Muscle of back (tissue), 13 donors: ENCODE measurements at places on chromosomes 5 and 9. TPM values are rescaled to one million over a fixed set of nuclear protein-coding genes. Genes with fewer than 3 reads are reported as not detected.

Gene PRR7
- polyA plus RNA-seq, result 0.88 TPM

Gene RNF145
- polyA plus RNA-seq, result 44.3 TPM

Gene BRD3
- polyA plus RNA-seq, result 54.3 TPM

Gene SLC4A9
- not detected for polyA plus RNA-seq

Gene MRPS30
- 40.1 TPM for polyA plus RNA-seq

Gene TAF1L
- 0.05 TPM for polyA plus RNA-seq

Gene CCL27
- polyA plus RNA-seq, result 0.81 TPM

Gene CKMT2
- polyA plus RNA-seq, result 73.2 TPM

Gene SLC45A2
- polyA plus RNA-seq, result 0.13 TPM

Gene TAF11L2
- polyA plus RNA-seq, result not detected

Gene NUTM2G
- 0.38 TPM for polyA plus RNA-seq

Gene CLTB
- 48.1 TPM for polyA plus RNA-seq

Gene WNT8A
- not detected for polyA plus RNA-seq

- DNase-seq, result no peak
Measured at GRCh38 chr9:130207241-130207992, 35.2 kb downstream of the NCS1 start.

DNA sequence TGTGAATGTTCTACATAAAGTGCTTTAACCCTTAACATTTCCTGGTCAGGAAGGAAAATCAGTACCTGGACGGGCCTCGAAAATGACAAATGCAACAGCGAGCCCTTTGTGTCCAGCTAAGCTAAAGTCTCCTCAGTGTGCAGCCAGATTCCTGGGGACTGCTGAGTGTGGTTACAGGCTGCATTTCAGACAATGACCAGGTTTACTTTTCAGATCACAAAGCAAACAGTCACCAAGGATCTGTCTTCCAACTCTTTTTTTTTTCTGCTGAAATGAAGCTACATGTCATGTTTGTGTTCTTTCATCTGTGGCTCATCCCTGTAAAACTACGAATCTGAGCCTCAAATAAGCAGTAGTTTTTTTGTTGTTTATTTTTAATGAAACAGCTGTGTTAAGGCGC lies 20.8 kb downstream of the SLC46A2 start:
- no peak for DNase-seq

DNA sequence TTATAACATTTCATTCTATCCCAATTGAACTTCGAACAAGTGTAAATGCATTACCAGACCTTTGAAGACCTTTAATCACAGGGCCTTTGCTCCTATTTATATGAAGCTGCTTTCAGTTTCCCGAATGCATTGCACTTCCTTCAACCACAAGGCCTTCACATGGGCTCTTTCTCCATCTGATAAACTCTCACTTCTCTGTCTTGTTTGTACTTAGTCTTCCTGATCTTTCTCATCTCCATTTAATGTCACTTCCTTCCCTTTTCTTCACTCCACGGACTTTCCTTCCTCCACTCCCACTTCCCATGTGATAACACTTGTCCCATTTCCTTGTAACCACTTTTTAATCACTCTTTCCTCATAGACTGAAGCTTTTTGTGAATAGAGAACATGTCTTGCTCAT lies 74.3 kb upstream of the TNC start:
- no peak for DNase-seq

DNA sequence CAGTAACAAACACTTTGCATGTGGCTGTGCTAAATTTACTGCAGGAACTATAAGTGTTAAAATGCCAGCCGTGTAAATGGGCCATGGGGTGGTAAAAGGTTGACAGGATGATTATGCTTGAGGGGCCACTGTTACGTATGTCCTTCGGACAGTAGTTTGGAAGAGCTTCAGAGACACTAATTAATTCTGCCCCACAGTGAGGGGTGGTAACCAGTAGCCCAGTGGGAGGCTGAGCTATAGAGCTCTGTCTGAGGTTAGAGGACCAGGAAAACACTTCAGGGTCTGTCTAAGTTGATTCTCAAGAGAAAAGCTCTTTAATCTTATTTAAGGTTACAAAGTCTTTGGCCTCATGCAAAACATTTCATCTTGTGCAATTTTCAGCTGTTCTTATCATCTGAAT lies 176.6 kb downstream of the DMRTA1 start:
- DNase-seq, result no peak

DNA sequence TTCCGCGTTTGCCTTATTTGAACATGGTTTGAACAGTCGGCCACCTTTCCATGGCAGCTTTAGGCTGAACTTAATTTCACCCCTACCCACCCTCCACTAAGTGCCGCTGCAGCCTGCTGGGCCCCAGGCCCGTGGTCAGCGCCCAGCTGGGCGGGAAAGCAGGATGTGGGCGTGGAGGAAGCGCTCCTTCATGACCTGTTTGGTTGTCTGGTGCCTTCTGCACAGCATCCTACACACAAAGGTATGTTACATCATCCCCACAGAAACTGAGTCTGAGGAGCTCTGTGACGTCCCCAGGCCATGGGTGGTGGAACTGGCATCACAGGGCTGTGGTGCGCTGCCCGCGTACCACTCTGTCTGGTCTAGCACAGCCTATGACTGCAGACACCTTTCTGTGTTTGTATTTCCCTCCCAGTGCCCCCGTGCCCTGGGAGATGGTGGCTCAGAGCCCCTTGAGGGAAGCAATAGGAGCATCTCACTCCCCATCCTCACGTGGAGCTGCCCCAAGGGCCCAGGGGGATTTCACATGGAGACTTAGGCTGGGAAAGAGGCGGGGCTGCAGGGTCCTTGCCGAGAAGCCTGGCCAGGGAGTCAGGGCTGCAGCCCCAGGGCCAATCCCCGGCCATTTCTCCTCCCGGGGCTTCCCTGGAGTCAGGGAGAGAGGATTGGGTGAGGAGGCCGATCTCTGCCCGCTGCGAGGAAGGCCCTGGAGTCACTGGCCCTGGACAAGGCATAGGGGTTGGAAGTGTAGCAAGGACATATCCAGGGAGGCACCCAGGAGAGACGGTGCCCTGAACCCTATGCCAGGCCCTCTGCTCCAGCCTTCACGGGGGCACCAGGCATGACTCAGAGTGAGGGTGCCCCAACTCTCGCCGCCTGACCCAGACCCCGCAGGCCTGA lies 37.5 kb upstream of the SUSD3 start:
- peak; percentile 27 for DNase-seq

DNA sequence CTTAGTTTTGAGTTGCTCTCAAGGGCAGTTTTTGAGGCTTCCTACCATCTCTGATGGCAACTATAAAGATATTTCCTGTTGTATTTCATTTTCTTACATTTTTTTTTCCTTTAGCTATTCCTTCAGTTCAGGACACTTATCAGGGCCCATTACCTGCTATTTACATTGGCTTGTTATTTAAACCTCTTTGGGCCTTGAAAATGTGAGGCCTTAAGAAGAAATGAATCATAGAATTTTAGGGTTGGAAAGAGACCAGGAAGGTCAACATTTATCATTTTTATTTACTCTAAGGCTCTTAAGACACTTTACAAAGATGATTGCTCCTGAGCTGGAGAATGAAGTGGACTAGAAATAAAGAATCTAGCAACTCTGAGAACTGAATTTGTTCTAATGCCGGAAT lies 335.2 kb downstream of the DTWD2 start:
- peak; percentile 10 for DNase-seq

DNA sequence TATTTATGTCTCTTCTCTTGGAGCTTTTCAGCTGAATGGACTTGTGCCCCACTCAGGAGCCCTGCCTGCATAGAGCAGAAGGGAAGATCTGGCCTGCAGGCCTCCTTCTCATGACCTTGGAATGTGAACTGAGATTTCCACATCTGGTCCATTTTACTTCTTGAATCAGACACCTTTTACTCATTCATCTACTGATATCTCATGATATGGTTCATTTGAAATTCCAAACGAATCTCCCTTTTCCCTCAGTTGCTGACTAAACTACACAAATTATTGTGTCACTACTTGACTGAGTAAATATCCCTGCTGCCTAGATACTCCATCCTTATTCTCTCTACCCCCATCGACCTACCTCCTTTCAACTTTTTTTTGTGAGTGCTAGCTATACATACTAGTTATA lies 138.7 kb downstream of the PLCXD3 start:
- DNase-seq, result no peak

DNA sequence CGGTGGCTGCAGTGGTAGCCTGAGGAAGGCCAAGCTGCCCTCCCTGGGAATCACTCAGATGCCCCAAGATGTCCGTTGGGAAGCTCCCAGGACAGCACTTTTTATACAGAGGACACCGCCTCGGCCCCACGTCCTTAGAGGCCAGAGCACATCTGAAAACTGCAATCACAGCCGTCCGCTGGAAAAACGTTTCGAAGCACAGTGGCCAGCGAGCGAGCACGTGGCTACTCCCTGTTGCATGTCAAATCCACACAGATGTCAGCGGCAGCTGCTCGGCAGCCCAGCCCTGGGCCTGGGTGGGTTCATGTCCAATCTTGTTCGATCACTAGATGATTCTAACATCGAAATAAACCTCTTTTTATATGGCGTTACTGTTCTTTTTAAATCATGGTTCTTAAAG lies 8.9 kb downstream of the PPP1R26 start:
- DNase-seq, result no peak

GRCh38 chr5:161299053-161299452 lies 247.5 kb downstream of the GABRB2 start:
- DNase-seq, result no peak

DNA sequence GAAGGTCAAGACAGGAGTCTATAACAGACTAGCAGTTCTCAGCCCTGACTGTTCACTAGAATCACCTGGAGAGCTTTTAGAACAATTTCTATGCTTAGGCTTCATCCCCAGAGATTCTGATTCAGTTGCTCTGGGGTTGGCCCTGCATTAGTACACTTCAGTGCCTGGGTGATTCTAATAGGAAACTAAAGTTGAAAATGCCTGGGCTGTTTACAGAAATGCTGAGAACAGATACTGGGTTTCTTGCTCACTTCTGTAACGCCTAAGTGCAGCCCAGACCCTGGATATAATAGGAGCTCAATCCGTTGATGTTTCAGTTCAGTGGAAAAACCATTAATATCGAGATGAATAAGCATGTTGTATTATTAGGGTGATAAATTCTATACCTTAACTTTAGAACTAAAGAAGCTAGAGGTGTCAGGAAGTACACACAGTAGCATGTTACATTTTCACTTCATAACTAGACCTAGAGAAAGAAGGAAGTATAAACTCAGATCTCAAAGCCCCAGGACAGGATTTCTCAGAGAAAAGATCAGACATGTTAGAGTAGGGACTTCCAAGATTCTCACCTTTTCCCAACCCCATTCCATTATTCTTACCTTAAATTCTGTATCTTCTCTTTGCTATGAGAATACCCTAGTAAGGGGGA lies 20.4 kb downstream of the HAVCR2 start:
- DNase-seq, result no peak

GRCh38 chr5:52065182-52065581 lies 681.9 kb downstream of the ISL1 start:
- DNase-seq, result no peak

DNA sequence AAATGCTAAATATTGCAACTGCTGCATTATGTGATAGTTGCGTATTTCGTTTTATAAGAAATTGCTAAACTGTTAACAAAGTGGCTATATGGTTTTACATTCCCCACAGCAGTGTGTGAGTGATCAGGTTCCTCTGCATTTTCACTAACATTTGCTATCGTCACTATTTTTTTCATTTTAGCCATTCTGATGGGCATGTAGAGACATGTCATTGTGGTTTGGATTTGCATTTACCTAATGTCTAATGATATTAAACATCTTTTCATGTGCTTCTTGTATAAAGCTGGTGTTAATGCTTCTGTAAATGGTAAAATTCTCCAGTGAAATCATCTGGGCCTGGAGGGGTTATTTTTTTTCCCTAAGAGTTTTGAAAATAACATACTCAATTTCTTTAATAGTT lies 61.6 kb downstream of the ERCC6L2 start:
- DNase-seq, result no peak

- DNase-seq, result no peak
Measured at GRCh38 chr5:95068289-95068910, 216.5 kb downstream of the MCTP1 start.

DNA sequence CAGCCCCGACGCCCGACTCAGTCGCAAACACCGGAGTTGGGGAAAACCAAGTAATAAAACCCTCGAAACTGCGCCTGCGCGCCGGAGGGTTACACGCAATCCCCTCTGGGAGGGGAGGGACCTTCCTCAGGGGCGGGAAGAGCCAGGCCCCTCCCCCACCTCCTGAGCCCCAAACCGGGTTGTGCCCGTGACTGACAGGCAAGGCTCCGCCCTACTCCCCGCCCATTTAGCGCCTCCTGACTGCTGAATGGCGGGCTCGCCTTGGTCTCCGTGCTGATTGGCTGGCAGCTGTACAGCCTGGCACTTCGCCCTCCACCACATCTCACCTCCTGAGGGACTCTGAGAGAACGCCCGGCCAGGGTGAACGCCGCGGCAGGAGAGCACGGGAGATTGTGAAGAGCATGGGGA lies at the start of gene PRDM9:
Gene PRDM9 (plus strand): TSS at position 332 of the 408 bp plus-strand sequence. CDS start 1,425 bp downstream, outside the sequence.
- DNase-seq, result peak; percentile 61

GRCh38 chr5:124538191-124538590 lies 208.2 kb downstream of the ZNF608 start:
- DNase-seq, result no peak

DNA sequence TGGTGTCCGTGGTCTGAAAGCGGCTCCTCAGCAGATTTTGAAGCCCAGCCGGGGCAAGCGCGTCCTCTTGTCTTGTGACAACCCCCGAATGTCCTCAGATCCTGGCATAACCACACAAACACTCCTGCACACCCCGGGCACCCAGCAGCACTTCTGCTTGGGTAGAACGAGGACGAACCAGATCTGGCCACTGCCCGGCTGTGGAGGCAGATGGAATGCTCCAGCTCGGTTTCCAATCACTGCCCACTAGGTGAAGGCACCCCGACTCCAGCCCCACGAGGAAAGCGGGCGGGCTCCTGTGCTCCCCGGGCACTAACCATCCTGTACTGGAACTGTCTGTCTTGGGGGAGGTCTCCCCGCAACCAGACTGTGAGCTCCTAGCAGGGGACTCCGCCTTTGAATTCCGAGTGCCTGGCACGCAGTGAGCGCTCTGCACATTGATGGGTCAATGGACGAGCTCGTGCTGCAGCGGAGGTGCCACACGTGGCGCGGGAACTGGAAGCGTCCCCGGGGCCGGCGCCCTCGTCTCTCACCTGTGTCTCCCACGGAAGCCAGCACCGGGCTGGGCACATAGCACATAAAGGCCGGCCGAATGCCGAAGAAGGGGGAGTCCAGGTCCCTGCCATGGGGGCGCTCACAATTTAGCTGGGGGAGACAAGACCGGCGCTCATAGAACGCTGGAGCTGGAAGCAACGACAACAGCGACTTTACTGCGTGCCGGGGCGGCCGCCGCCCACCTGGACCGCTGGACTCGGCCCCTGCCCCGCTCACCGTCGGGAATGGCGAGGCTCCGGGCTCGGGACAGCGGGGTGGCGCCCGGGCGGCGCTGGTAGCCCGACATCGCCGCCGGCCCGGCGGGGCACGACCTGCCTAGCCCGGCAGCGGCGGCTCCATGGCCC lies 608 bp downstream of the ENTR1 start:
- DNase-seq, result no peak

DNA sequence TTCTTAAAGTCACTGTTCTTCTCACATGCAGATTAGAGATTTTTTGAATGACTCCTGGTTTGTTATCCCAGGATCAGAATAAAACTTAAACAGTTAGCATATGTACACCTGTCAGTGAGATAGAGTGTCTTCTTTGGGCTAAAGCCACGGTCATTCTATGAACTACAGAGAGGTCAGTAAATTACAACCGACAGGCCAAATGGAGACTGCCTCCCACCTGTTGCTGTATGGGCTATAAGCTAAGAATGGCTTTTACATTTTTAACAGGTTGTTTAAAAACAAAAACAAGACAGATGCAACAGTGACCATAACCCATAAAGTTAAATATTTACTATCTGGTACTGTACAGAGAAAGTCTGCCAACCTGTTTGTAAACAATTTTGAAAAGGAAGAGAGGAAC lies 125.7 kb downstream of the ELAVL2 start:
- DNase-seq, result no peak

- no peak for DNase-seq
Measured at GRCh38 chr9:74721696-74722660, 165.7 kb downstream of the TRPM6 start.

GRCh38 chr9:77876590-77876989 lies 155.0 kb downstream of the GNAQ start:
- no peak for DNase-seq
